NCI-H748 treated with DMSO at 0.1 percent for 48 hours (cell line): ENCODE measurements at places on chromosomes 3 and 15.

GRCh38 chr3:105828703-105829102 lies 40.1 kb downstream of the CBLB start:
- DNase-seq = no peak

GRCh38 chr3:45947361-45947760 lies 4.1 kb downstream of the CXCR6 start:
- no peak for DNase-seq

GRCh38 chr3:43036621-43037423 lies 57.7 kb downstream of the GASK1A start:
- no peak for DNase-seq

- DNase-seq = no peak
These were observed 396.4 kb downstream of the SHQ1 start for GRCh38 chr3:72451841-72452240.

DNA sequence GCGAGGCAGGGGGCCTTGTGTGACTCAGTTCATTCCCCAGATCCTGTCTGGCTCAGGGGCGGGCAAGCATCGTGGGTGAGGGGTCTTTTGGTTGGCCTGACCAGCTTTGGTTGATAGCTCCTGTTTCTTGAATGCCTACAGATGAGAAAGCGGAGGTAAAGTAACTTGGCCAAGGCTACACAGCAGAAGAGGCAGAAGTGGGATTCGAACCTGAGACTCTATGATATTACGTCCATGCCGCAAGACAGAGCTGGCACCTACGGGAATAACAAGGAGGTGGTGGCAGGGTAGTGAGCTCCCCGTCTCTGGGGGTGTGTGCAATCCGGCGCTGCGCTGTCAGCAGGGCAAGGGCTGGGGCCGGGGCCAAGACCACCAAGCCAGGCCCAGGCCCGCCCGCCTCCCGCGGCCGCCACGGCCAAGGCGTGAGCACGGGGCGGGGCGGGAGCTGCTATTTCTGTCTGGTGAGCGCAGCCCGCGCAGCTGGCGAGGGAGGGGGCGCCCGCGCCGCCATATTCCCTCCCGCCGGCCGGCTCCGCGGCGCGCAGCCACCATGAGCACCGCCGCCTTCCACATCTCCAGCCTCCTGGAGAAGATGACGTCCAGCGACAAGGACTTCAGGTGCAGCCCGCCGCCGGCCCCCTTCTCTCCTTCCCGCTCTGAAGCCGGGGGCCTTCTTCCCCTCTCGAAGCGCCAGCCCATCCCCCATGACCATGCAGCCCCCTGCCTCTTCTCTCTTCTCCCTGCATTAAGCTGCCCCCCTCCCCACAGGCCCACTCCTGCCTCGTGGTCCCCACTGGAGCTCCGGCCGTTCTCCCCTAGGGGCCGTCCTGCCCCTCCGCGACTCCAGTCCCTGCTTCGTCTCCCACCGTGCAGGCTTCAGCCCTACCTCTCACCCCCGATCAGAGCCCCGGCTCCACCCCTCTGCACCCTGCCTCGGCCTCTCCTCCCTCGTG lies at the start of gene CAND2:
TSS of gene CAND2 (plus strand) at position 510 of the 953 bp plus-strand sequence. CDS start at position 551, 41 bp downstream.
- no peak for DNase-seq
